NCI-H2081 treated with DMSO at 0.1 percent for 48 hours (cell line): ENCODE measurements at places on chromosomes 2 and 18.

- no peak for DNase-seq
Observed at GRCh38 chr18:34591920-34592444, 118.1 kb upstream of the DTNA start.

- DNase-seq: no peak
Observed at GRCh38 chr2:48795065-48795464, 39.5 kb upstream of the LHCGR start.

GRCh38 chr2:36469106-36469477 is 113.5 kb downstream of the CRIM1 start:
- DNase-seq: no peak

GRCh38 chr2:61658841-61659780 is 121.0 kb upstream of the XPO1 start:
- no peak for DNase-seq

DNA sequence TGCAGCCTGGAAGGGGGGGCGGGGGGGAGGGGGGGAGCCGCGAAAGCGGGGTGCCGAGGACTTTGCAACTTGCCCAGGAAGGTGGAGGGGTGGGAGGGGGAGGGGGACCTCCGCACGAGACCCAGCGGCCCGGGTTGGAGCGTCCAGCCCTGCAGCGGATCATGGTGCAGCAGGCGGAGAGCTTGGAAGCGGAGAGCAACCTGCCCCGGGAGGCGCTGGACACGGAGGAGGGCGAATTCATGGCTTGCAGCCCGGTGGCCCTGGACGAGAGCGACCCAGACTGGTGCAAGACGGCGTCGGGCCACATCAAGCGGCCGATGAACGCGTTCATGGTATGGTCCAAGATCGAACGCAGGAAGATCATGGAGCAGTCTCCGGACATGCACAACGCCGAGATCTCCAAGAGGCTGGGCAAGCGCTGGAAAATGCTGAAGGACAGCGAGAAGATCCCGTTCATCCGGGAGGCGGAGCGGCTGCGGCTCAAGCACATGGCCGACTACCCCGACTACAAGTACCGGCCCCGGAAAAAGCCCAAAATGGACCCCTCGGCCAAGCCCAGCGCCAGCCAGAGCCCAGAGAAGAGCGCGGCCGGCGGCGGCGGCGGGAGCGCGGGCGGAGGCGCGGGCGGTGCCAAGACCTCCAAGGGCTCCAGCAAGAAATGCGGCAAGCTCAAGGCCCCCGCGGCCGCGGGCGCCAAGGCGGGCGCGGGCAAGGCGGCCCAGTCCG is 540 bp downstream of the SOX11 start:
- no peak for DNase-seq
